Naive thymus-derived CD8-positive, alpha-beta T cell (primary cell): ENCODE measurements at places on chromosomes 12 and 14. TPM values are rescaled to one million over a fixed set of nuclear protein-coding genes. Genes with fewer than 3 reads are reported as not detected.

GRCh38 chr14:105148604-105149145 lies 19.9 kb downstream of the JAG2 start:
- H3K27me3 ChIP-seq: no peaks in the 10 kb centered on the region
- no peak overlapping the region for H3K4me3 ChIP-seq
- H3K4me1 ChIP-seq: no peaks in the 10 kb centered on the region
- DNase-seq: no peak
- H3K36me3 ChIP-seq: no peaks in the 10 kb centered on the region

COPZ1 gene
- 132 TPM for polyA plus RNA-seq

JPH4 gene
- polyA plus RNA-seq: 0.07 TPM

- no peak for DNase-seq
- H3K27ac ChIP-seq: no peak overlapping the region
- no peak overlapping the region for H3K4me3 ChIP-seq
- H3K36me3 ChIP-seq: no peaks in the 10 kb centered on the region
- peaks cover 27% of the 10 kb centered on the region for H3K27me3 ChIP-seq
- no peaks in the 10 kb centered on the region for H3K4me1 ChIP-seq
These were observed 37.5 kb upstream of the KRR1 start for GRCh38 chr12:75548879-75549278.

ZNF891 gene
- polyA plus RNA-seq: 0.82 TPM

CCDC60 gene
- polyA plus RNA-seq: not detected

DNA sequence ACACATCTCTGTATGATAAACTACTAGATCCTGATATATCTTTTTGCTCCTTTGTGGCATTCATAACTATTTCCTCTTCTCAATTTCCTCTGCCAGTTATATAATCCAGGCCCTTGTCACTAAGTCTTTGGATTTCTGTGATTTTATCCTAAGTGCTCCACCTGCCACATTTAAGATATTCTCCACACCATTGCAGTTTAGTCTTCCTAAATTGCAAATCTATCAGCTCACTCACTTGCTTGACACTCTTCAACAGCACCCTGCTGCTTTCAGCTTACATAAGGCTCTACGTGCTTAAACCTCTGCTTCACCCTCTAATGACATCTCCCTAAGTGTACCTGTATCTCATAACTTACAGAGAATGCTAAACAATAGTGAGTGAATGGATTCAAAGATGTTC lies 1032.2 kb upstream of the SEL1L start:
- H3K36me3 ChIP-seq: no peaks in the 10 kb centered on the region
- no peak overlapping the region for H3K4me3 ChIP-seq
- H3K27me3 ChIP-seq: no peaks in the 10 kb centered on the region
- no peak overlapping the region for H3K27ac ChIP-seq
- no peak for DNase-seq
- H3K4me1 ChIP-seq: no peaks in the 10 kb centered on the region

PPM1H gene
- polyA plus RNA-seq: not detected

DNA sequence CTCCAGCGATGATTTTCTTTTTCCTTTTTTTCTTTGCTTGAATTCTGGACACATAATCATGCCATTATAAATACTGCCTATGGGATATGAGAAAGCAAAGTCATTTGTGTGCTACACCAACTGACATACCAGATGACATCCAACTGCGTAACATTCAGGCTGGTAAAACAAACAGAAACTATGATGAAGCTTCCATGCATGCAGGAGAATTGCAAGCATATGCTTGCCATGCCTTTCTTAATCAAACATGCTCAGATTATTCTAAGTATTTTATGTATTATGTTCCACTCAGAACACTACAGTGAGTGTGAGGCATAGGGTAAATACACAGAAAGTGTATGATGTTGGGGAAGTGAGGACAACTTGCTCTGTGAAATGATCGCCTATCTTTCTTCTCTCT lies 97.4 kb downstream of the C12orf50 start:
- H3K4me3 ChIP-seq: no peak overlapping the region
- H3K4me1 ChIP-seq: no peaks in the 10 kb centered on the region
- H3K27me3 ChIP-seq: peaks cover 3% of the 10 kb centered on the region
- no peak overlapping the region for H3K27ac ChIP-seq
- no peaks in the 10 kb centered on the region for H3K36me3 ChIP-seq
- no peak for DNase-seq

DNA sequence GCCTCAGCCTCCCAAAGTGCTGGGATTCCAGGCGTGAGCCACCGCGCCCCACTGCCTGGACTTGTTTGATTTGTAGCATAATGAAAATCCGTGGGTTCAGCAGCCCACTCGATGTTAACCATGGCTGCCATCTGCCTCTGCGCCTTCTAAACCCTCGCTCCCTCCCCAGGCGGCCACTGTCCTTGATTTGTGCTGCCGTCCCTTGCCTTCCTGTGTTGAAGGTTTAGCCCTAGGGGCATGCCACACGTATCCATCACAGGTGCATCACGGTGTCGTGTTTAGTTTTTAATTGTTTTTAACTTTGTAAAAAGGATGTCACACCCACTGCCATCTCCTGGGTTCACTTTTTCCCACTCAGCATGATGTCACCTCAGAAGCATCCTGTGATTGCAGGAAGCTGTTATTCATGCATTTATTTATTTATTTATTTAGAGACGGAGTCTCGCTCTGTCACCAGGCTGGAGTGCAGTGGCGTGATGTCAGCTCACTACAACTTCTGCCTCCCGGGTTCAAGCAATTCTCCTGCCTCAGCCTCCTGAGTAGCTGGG lies 24.5 kb upstream of the ULK1 start:
- H3K27ac ChIP-seq: no peak overlapping the region
- H3K4me3 ChIP-seq: no peak overlapping the region
- DNase-seq: no peak

NYNRIN gene
- polyA plus RNA-seq: not detected

DNA sequence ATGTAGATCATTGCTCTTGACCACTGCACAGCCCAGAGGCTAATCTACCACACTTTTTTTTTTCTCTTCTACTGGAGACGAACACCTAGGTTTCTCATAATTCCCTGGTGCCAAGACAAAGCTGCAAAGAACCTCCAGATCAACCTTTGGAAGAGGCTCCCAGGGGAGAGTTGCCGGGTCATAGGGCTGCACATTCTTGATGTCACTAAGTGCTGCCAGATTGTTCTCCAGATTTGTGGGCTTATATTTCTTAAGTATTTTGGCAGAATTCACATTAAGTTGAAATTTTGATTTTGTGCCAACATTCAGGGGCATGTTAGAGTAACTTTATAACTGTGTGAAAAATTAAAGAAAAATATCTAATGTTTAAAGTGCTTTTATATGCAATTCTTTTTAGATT lies 13.5 kb upstream of the PDZRN4 start:
- no peaks in the 10 kb centered on the region for H3K36me3 ChIP-seq
- no peaks in the 10 kb centered on the region for H3K27me3 ChIP-seq
- no peak for DNase-seq
- H3K4me3 ChIP-seq: no peak overlapping the region

CD69 gene
- polyA plus RNA-seq: 73.5 TPM

DNA sequence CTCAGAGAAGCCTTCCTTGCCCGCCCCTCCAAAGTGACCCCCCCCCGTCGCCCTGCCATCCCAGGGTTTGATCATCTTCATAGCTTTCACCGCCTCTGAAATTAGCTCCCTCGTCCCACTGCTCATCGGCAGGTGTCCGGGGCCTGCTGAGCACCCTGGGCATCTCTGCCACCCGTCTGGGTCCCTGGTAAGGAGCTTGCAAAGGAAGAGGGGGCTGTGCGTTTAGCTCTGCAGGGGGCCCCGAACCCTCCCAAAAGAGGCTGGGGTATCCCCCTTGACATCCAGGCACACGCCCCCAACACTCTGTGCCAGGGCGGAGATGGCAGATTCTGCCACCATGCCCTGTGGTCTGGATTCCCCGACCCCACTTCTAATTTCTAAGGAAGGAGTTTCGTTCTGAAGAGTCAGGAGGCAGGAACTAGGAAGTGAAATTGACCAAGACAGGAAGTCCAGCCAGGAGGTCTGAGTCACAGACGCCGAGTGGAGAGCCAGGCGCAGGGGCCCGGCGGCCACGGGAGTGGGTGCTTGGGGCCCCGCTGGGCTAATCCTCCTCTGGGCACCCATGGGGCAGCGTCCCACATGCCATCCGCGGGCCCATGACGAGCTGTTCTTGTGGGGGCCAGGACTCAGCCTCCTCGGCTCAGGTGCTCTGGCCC lies 95.7 kb downstream of the RFLNA start:
- peak overlapping the region; percentile 80 for H3K27ac ChIP-seq
- H3K27me3 ChIP-seq: no peaks in the 10 kb centered on the region
- no peaks in the 10 kb centered on the region for H3K36me3 ChIP-seq
- H3K4me1 ChIP-seq: peaks cover 45% of the 10 kb centered on the region

GRCh38 chr14:39827901-39828655 lies 395.8 kb upstream of the FBXO33 start:
- no peaks in the 10 kb centered on the region for H3K36me3 ChIP-seq
- no peak for DNase-seq
- peaks cover 4% of the 10 kb centered on the region for H3K27me3 ChIP-seq
- H3K4me3 ChIP-seq: no peak overlapping the region
- H3K27ac ChIP-seq: no peak overlapping the region
